Stimulated activated CD4-positive, alpha-beta T cell treated with anti-CD3 and anti-CD28 coated beads, Interleukin-2, amount 100 ng/mL, for 48 hours (primary cell): ENCODE measurements at places on chromosomes 1 and 21.

DNA sequence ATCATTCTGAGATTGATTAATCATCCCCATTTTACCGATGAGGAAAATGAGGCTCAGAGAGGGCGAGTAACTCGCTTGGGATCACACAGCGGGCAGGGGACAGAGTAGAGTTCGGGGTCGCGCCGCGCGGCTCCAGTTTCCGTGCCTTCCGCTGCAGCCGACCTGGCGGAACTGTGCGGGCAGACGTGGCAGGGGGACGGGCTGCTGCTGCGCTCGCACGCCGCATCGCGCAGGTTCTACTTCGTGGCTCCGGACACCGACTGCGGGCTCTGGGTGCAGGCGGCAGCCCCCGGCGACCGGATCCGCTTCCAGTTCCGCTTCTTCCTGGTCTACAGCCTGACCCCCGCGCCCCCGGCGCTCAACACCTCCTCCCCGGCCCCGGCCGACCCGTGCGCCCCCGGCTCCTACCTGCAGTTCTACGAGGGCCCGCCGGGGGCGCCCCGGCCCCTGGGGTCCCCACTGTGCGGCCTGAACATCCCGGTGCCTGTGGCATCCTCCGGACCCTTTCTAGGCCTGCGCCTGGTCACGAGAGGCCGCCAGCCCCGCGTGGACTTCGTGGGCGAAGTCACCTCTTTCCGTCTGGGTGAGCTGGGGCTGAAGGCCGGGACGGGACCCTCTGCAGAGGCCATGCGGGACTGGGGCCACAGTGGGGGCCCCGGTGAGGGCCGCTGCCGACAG lies 2.3 kb downstream of the LDLRAD2 start:
- DNase-seq = peak; percentile 9

DNA sequence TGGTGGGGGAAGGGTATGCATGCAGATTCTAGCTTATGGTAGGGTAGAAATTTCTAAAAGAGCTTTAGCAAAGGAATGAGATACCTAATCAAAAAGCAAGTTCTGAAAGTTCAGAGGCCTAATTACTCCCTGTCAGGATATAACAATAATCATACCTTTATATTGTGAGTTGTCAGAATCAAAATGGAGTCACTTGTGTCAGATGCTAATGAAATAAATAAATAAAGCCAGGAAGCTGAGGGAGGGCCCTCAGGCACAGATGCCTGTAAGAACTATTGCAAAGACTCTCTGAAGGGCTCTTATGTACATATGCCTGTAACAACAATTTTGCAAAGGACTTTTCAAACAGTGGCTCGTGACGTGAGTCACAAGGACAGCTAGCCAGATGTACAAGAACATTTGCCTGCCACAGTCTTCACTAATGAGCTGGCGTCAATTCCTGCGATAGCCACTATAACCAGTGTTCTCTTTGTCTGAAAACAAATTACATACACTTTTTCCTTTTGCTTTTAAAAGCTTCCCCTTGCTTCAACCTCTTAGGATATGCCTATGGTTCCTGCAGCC lies 27.4 kb upstream of the DNASE2B start:
- DNase-seq = no peak

GRCh38 chr1:94416901-94417727 lies 1.1 kb upstream of the ABCD3 start:
- no peak for DNase-seq

GRCh38 chr1:163300568-163300967 lies 21.2 kb upstream of the NUF2 start:
- no peak for DNase-seq

- DNase-seq = no peak
Measured at GRCh38 chr1:57549300-57549699, 125.4 kb upstream of the DAB1 start.

- no peak for DNase-seq
Measured at GRCh38 chr1:7008331-7008730, 223.1 kb downstream of the CAMTA1 start.

DNA sequence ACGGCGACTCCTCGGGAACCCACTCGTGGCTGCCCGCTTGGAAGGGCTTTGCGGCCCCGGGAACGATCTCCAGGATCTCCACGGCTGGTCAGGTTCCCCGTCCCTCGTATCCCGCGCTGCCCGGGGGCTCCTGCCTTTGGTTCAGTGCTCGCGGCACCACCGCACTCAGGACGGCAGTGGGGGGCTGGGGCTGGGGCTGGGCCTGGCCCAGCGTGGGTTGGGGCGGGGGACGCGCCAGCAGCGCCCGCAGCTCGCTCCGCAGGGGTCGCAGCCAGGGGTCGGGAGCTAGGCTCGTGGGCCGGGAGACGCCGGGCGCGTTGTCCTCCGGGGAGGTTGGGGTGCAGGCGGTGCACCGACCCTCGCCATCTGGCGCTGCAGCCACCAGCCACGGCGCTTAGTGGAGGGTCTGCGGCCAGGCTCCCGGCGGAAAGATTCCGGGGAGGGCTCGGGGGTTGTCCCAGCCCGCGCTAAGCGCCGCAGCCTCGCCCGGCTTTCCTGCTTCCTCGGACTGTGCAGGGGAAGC lies 8.9 kb downstream of the SIM2 start:
- no peak for DNase-seq

GRCh38 chr1:189563784-189564183 lies 913.9 kb downstream of the BRINP3 start:
- DNase-seq = no peak
